ENCODE measurements at places on chromosomes 16 and 17.
A peak's percentile ranks its signal among the peaks of the same experiment; 100 is the strongest.

DNA sequence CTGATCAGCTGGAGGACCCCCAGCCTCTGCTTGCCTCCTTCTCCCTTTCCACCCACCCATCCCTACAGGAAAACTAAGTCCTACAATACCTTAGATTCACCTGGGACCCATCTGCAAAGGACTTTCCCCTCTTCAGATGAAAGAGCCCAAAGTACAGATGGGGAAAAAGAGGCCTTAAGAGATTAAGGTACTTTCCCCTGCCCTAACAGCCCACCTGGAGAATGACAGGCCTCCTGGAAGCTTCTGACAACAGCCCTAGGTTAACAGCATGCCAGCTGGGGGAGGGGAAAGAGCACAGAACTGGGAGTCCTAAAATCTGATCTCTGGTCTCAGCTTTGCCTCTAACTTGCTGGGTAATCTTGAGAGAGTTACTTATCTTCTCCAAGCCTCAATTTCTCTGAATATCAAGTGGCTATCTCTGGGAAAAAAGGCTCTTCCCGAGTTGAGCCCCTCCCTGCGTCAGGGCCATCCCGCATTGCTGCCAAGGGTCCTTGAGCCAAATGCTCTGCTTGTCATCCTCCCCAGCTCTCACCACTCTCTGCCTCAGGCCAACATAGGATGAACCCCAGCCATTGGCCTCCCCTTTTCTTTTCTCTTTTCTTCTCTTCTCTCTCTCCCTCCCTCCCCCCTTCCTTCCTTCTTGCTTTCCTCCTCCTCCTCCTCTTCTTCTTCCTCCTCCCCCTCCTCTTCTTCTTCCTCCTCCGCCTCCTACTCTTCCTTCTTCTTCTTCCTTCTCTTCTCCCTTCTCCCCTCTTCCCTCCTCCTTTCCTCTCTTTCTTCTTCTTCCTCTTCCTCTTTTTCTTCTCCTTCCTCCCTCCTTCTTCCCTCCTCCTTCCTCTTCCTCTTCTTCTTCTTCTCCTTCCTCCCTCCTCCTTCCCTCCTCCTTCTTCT, 22.5 kb upstream of the SP6 start:
- DNase-seq = no peak

DNA sequence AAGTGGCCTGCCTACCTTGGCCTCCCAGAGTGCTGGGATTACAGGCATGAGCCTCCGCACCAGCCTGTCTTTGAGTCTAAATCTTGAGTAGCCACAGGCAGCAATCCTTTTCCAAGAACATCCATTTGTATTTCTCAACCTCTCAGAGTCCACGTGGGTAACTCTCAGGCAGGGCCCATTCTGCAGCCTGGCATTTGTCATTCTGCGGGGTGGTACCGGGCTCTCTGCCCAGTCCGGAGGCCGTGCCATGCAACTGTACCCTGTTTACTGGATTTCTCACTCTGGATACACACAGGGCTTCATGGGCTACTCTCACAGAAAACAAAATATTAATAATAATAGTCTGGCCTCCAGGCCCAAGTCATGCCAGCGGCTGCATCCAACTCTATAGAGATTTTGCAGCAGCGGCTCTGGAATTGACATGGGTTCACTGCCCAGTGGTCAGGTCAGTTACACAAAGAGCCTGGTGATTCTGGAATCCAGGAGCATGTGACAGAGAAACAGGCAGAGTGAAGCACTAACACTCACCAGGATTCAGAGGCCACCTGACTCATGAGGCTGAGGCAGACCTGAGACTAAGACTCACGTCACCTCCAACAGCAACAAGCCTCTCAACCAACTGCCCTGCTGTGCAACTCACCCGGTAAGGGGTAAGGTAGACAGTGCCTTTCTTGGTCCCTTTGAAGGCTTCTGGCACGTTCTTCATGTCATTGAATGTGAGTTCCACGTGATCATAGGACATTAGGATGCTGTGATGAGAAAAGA, 4.0 kb downstream of the WBP2 start:
- DNase-seq = no peak

DNA sequence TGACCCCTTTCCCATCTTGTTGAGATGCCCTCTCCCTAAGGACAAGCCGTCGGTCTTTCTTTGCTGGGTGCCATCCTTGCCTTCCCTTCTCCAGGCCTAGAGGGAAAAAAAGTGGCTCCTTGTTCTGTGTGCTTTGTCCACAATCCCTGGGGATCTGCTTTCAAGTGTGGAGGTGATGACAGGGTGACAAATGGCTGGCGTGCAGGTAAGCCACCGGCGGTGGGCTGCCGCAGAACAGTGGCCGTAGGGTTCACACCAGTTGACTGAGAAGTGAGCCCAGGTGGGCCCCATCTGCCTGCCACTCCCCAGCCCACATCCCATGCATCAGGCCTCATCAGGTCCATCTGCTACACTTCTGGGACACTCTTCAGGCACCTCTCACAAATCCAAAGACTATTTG, 11.4 kb upstream of the CALB2 start:
- DNase-seq = peak; percentile 31

- no peak for DNase-seq
Observed at GRCh38 chr17:55463600-55463999, 42.0 kb upstream of the MMD start.

GRCh38 chr17:80830020-80830780, 161.4 kb upstream of the CHMP6 start:
- DNase-seq = no peak

- no peak for DNase-seq
Observed at GRCh38 chr17:10600571-10600970, 51.1 kb upstream of the MYH2 start.

GRCh38 chr17:5770441-5771270, 186.3 kb upstream of the NLRP1 start:
- DNase-seq = no peak

DNA sequence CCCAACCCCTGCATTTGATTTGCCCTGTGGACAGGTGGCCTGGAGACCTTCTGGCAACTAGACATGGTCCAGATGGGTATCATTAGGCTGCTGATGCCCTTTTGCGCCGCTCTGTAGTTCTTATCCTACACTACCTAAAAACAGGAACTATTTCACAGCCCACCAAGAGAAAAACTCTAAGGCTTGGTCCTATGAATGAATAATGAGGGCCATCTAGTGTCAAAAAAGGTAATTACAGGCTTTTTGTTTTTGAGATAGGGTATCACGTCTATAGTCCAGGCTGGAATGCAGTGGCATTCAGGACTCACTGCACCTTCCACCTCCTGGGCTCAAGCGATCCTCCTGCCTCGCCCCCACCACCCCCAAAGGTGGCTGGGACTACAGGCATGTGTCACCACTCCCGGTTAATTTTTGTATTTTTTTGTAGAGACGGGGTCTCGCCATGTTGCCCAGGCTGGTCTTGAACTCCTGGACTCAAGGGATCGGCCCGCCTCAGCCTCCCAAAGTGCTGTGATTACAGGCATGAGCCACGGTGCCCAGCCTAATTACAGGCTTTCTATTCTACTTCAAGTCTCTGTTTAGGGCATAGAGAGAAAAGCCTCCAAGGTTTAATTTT, 20.9 kb downstream of the COIL start:
- DNase-seq = peak; percentile 42

DNA sequence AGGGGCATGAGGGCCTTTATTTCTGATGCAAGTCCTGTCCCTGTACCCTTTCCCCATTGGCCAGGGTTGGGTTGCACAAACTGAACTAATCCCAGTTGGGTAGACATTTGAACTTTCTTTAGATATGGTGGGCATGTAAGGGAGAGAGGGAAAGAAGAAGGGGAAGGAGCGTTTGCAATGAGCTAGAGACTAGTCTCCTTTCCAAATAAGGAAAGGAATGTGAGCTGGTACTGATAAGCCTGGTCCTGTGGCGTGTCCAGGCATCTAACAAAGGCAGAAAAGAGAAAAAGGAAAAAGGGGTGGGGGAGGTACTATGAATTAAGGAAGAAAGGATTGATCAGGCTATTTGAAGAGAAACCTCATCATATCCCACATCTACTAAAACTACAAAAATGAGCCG, 20.3 kb downstream of the CHMP6 start:
- no peak for DNase-seq

GRCh38 chr16:27789595-27790241, 239.8 kb downstream of the KATNIP start:
- DNase-seq = no peak

DNA sequence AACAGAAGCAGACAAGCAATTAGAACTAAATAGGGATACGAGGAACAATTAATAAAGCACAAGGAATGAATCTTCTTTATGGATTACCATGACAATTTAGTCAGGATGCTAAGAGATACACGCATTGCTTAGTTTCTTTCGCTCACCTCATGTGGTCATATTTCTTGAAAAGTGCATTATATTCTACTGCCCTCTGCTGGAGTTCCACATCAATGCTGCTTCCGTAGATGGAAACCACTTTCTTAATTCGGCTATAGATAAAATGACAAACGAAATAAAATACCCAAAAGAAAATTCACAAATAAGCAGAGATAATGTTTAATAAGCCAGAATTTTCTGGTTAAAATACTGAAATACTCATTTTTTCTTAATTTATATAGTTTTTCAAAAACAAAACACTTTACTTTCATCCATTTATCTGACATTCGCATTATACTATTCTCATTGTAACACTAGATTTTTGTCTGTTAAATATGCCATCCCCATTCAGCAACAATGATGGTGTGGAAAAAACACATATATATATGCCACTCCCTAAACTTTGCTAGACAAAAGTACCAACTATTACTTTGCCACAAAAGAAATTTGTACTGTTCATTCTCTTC, 22.0 kb upstream of the PHLPP2 start:
- peak; percentile 8 for DNase-seq

- DNase-seq = no peak
Observed at GRCh38 chr16:27840311-27841060, 223.0 kb downstream of the GSG1L start.

DNA sequence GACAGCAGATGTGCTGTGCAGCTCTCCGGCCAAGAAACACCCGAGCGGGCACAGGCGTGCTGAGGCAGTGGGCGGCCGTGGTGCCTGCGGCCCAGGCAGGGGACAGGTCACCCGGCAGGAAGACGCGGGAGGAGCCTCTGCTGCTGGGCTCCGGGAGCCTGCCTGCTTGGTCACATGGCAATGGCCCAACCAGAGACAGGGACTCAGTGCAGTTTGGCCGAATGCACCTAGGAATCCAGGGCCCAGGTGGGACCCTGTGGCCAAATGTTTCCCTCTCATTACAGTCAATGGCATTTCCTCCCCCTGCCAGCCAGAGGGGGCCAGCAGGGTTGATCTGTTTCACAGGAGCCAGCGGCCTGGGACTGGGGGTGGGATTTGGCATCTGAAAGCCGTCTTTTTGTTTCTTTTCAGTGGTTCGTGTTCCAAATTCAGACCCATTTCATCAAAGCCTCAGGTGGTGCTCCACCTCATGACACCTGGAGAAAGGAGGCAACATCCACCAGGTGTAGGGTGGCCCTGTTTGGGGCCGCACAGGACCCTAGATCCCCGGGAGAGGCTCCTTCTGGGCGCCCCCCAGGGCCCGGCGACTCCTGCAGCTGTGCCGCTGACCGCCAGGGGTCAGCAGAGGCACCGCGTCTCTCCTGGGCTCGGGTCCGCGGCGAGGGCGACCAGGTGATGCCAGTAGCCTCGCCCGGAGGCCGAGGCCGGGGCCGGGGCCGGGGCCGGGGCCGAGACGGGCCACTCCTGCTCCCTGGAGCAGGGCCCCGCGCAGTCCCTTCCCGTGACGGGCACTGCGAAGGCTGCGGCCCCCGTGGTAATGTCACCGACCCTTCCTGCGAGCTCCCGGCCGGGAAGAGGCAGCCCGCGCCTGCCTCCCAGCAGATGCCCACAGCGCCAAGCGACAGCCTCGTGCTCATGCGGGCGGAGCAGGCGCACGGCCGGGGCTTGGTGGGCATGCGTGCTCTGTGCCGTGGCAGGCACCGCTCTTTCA, 118.5 kb downstream of the C16orf78 start:
- DNase-seq = no peak

- DNase-seq = no peak
Observed at GRCh38 chr17:78500806-78501205, 76.4 kb downstream of the DNAH17 start.

GRCh38 chr16:53176434-53176833, 121.6 kb downstream of the CHD9 start:
- no peak for DNase-seq

- no peak for DNase-seq
Observed at GRCh38 chr17:55510986-55511721, at the start of gene SMIM36. TSS of gene SMIM36 (minus strand) at chr17:55511452.

DNA sequence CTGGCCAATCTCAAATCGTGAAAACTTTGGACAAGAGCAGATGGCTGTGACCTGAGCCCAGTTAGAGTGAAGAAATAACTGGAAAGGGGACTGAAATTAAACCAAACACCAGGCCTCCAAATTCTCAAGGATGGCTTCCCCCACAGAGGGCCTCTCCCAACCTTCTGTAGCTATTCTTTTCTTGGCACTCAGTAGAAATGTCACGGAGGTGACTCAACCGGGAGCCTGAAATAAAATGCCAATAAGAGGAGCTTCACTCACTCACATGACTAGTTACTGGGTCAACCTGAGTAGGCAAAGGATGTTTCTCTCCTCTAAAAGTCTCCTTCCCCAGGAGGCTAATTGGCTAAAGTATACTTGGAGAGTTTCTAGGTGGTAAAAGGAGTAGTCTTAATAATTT, 230.7 kb downstream of the MAF start:
- no peak for DNase-seq

DNA sequence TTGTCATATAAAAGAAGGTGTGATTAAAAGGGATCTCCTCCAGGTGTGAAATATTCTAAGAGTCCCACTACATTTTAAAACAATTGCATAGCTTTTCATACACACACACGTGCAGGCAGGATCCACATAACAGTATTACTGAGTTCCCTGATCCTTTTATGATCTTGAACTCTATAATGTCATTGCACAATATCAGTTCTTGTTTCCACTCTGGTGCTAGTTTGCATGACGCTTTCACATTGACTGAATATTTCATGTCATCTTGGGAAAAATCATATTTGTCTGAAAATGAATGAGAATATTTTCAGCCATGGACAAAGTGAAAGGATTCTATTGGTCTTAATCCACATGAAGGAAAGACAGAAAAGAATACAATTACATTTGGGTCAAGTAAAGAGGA, 703.8 kb downstream of the CDH8 start:
- no peak for DNase-seq

GRCh38 chr17:45092911-45093430, 31.9 kb downstream of the NMT1 start:
- DNase-seq = no peak

GRCh38 chr17:80769516-80769915, 222.1 kb upstream of the CHMP6 start:
- DNase-seq = no peak

GRCh38 chr17:17495536-17496188, 533 bp downstream of the RASD1 start:
- DNase-seq = no peak

- DNase-seq = no peak
Observed at GRCh38 chr17:50194934-50195865, 6.2 kb downstream of the COL1A1 start.

DNA sequence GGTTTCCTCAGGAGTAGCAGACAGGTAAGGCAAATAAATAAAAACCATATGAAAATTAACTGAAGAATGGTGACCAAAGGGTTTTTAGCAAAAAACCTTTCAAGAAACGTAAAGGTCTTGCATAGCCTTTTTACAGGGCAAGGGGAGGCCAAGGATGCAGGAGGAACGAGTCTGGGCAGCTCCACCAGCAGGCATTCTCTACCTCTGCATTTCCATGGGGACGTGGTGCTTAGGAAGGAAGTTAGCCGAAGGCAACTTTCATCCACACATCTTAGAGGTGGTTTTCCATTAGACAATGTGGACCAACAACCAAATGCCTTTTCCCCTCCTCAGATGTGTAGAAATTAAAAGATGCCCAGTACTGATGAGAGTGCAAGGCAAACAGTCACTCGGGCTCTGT, 20.7 kb downstream of the TOM1L2 start:
- no peak for DNase-seq

GRCh38 chr17:54948380-54948779, 20.1 kb downstream of the COX11 start:
- no peak for DNase-seq
